ENCODE measurements at places on chromosomes 3 and 15.

DNA sequence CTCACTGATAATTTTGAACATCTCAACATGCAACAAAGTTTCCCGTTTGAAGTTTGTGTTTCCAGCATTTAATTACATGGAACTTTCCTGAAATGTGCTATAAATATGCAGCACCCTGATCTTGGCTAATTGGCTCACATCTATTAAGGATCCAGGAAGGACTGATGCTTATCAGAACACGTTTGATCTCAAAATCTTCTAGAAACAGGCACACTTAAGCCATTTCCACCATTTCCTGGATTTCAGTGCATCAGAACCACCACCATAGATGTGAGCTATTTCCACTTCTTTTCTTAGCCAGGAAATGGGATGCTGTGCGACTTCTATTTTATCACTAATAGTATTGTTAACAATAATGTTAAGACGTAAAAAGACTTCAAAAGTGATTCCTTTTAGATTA is 228.9 kb downstream of the FEZF2 start:
- no peak for DNase-seq

DNA sequence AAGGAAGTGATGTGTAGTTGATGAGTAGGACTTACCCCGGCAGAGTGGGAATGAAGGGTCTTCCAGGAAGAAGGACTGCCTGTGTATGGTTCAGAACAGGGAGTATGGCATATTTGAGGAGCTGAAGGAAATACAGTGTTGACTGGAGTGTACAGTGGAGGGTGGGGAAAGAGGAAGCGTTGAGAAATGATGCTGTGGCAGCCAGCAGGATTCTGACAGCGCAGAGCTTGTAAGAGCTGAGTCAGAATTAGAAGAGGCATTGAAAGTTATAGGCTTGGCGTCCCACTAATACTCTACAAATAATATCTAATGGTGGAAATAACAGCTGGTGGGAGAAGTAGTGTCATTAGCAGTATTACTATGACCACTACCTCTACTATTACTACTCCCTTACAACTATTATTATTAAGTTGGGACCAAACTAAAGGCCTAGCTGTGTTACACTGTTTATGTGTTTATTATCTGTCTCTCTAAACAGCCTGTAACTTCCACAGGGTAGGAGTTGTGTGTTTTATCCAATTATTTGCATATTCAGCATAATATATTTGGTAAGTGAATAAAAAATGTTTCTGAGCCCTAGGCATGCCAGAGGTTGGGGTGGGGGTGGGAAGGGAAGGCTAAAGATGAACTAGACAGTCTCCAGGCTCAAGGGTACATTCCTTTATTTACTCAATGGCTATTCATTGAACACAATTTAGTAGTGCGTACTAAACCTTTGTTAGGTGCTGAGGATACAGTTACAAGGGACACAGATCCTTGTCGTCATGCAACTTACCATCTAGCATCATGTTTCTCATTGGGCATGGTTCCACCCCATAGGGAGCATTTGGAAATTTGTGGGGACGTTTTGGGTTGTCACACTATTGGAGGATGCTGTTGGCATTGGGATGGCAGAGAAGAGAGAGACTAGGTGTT is 428.8 kb upstream of the ONECUT1 start:
- DNase-seq = no peak

GRCh38 chr3:140972833-140973232 is 31.2 kb downstream of the SLC25A36 start:
- no peak for DNase-seq

- no peak for DNase-seq
Observed at GRCh38 chr3:169746924-169747323, 17.9 kb downstream of the TERC start.

DNA sequence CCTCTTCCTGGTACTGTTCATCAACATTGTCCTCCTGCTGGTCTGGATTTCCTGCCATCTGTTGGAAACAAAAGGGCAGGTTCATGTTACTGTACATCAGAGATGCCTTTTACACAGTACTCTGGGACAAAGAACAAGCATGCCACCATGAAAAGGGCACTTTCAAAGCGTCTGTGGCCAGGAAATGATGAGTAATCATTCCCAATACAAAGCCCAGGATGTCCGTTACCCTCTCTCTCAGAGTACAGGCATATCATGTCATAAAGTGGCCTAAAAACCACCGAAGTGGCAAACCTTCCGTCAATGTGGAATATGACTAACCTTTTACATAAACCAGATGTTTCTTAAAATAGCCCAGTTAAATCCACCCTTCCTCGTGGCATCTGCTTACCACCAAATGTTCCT is 71.2 kb downstream of the GOLIM4 start:
- no peak for DNase-seq

Measured in stimulated activated CD4-positive, alpha-beta T cell treated with anti-CD3 and anti-CD28 coated beads, Interleukin-12 subunit alpha, Interleukin-12 subunit beta, amount 100 ng/mL, for 4 hours (primary cell).